ENCODE measurements at places on chromosomes 5 and 9.

DNA sequence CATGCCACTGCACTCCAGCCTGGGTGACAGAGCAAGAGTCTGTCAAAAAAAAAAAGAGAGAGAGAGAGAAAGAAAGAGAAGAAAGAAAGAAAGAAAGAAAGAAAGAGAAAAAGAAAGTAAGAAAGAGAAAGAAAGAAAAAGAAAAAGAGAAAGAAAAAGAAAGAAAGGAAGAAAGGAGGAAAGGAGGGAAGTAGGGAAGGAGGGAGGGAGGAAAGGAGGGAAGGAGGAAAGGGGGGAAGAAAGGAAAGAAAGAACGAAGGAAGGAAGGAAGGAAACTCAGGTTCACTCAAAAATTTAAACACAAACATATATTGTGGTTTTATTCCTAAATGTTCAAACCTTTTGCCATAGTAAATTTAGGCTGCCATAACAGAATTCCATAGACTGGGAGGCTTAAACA is 453.0 kb downstream of the SLCO4C1 start:
- no peak for DNase-seq

DNA sequence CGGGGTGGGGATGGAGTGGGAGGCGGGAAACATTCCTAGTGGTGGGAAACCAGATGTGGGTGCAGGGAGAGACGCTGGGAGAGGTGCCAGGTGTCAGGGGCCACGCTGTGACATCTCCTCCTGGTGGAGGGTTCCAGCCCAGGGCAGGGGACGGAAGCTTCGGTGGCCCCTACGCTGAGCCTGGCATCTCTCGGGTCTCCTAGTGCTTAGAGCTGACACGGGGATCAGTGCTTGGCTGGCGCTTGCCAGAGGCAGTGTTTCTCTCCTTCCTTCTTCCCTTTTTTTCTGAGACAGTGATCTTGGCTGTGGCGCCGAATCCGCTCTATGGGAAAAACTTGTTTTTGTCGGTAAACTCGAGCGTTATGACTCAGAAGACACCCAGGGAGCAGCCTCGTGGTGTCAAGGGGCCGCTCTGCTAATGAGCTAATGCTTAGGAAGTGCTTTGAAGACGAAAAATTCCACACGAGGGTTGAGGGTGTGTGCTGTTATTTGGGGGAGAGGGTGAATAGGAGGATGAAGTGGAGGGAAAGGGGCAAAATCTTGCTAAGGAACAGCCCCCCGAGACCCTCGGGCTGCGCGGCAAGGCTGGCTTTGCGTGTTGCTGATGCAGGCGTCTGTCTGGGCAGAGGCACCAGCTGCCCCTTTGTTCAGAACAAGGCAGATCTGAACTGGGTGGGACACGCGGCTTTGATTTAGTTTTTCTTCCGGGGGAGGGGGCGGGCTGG is 20.4 kb upstream of the IER5L start:
- DNase-seq = no peak

GRCh38 chr9:137295238-137295811 is 6.7 kb downstream of the NRARP start:
- no peak for DNase-seq

GRCh38 chr5:88364991-88365390 is 96.3 kb upstream of the TMEM161B start:
- no peak for DNase-seq

GRCh38 chr5:124210111-124210910 is 536.1 kb downstream of the ZNF608 start:
- DNase-seq = no peak

DNA sequence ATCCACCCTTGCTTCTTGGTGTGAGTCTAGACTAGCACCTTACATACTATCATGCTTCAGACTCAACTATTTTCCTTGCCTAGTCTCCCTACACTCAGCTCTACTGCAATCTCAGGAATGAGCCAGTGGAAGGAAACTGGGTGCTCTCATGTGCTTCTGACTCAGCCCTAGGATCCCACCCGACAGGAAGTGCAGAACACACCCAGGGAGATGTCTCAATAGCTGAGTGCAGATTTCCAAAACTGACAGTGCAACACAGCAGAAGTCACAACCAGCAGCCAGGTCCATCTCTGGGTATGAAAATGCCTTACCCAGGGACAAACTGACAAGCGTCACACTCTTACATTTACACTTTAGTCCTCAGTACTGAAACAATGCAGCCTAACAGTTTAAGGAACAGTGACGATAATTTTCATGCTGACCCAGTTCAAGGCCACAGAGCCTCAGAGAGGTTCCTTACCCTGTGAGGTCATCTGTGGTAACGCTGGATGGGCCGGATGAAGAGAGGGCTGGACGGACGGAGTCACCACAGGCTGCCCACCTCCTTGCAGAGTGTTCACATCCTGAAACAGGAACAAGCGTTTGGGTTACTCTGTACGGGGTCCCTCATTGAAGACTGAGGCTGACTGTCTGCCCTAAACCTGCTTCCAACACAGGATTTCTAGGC is 33.0 kb downstream of the FKBP15 start:
- no peak for DNase-seq

DNA sequence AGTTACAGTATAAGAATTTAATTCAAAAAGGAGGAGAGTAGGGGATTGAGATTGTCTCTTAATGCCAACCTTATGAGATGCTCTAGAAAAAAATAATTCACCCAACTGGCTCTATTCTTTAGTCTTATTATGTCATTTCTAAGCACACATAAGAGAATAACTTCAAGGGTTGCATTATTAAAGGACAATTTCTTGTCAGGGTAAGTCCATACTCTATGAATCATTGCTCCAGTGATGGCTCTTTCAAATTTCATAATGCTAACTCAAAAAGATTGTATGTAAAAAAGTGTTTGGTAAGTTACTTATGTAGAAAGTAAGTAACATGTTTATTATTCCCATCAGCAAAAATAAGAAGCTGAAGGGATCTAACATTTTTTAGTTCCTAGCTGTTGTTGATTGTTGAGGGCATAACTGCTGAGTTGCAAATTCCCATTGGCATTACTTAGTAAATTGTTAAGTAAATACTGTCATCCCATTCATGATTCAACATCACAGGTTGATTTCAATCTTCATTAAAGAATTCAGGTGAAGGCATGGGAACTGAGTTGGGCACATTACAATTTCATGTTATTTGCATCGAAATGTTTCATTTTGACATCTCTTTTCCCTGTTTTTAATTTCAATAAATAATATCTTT is 28.6 kb downstream of the ALDH1A1 start:
- no peak for DNase-seq

GRCh38 chr9:73347123-73347522 is 195.5 kb downstream of the ANXA1 start:
- DNase-seq = no peak

- DNase-seq = no peak
These were observed 13.5 kb downstream of the POLR1E start for GRCh38 chr9:37499297-37499696.

GRCh38 chr5:159936686-159937329 is 20.5 kb downstream of the ADRA1B start:
- no peak for DNase-seq

DNA sequence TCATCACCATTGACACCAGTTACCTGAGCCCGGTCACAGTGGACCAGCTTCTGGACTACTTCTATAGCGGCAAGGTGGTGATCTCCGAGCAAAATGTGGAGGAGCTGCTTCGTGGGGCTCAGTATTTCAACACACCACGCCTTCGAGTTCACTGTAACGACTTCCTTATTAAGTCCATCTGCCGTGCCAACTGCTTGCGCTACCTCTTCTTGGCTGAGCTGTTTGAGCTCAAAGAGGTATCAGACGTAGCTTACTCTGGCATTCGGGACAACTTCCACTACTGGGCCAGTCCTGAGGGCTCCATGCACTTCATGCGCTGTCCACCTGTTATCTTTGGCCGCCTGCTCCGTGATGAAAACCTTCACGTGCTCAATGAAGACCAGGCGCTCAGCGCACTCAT is 520 bp downstream of the CCIN start:
- DNase-seq = no peak

DNA sequence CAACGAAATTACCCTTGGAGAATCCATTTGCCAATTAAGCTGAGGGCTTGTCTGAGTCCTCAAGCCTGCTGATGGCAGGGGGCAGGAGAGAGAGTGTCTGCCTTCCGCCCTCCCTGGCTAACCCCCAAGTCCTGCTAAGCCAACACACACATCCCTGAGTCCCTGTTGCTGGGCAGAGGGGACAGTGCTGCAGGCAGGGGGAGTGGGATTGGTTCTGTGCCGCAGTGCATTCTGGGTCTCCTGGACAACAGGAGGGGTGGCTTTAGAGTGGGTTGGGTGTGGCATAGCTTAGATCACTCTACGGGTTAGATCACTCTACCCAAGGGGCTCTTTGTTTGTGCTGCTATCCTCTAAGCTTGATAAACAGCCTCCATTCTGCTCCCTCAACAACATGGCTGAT is 427.7 kb downstream of the CDK5RAP2 start:
- DNase-seq = no peak

GRCh38 chr5:177557041-177557647 is 2.8 kb upstream of the FAM193B start:
- no peak for DNase-seq

DNA sequence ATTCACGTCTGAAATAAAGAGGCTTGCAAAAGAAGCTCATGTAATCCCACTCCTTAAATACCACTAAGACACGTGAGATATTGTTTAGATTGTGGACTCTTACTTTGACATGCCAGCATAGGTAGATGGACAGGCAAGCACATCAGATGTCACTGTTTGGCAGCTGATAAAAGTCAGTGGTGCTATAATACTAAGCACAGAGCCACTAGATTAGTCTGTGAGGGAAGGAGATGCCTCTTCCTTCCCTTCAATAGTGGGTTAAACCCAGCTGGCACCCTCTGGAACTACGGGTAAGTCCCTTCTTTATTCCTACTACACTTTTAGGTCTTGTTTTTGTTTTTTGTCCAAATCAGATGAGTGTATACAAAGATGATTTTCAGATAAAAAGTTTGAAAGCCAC is at the start of gene MYOT:
MYOT (plus strand) TSS at position 197 of the 400 bp plus-strand sequence. CDS start 2,792 bp downstream, outside the sequence.
- DNase-seq = no peak

GRCh38 chr9:131098391-131099101 is 2.2 kb downstream of the AIF1L start:
- no peak for DNase-seq

GRCh38 chr5:39505363-39505762 is 80.6 kb upstream of the DAB2 start:
- DNase-seq = no peak

DNA sequence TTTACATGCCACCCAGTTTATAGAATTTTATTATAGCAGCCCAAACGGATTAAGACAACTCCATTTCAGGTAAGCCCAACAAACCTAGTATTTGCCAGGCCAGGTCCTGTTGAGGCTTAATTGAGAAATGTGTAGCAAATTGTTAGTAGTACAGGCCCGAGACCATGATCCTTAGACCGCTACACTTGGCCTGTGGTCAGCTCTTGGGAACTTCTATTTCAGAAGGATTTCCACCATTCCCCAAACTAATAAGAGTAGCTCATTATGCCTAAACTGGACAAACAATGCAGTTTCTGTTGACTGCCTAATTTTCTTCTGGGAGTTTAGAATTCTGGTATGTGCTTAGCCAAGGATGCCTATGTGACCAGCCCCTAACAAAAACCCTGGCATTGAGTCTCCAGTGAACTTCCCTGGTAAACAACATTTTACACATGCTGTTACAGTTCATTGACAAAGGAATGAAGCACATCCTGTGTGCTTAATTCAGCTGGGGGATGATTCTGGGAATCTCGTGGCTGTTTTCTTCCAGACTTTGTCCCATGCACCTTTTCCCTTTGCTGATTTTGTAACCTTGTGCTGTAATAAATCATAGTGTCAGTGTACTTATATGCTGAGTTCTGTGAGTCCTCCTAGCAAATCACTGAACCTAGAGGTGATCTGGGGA is 5.6 kb upstream of the GPX3 start:
- no peak for DNase-seq

DNA sequence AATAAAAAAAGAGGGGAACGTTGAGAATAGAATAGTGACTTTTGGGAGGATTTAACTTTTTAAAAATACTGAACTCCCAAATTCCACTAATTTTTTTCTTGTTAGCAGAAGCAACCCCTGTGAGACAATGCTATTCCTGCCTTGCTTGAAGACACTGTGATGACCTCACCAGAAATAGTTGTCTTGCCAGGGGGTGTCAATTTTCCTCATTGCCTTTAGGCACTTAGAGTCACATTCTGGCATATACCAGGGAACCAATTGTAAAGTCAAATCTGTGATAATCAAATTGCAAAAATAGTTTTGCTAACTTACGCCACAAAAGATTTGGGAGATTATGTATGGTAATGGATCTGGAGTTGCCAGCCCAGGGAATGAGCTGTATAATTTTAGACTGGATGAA is 42.8 kb upstream of the RPS23 start:
- DNase-seq = no peak

DNA sequence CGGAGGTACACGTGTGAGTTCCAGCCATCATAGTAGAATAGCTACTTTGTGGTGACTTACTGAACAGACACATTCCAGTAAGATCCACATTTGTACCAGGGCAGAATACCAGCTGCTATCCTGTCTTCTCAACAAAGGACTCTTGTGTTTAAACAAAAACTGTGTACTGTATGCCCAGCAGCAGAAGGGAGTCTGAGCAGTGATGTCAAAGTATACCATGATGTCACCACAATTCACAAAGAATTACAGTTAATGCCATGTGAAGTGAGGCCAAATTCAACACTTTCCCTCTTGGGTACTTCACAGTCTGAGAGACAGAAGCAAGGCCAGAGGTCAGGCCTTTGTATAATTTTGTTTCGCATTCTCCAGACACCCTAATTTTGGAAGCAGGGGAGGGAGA is 137.0 kb downstream of the ADAMTSL1 start:
- no peak for DNase-seq

DNA sequence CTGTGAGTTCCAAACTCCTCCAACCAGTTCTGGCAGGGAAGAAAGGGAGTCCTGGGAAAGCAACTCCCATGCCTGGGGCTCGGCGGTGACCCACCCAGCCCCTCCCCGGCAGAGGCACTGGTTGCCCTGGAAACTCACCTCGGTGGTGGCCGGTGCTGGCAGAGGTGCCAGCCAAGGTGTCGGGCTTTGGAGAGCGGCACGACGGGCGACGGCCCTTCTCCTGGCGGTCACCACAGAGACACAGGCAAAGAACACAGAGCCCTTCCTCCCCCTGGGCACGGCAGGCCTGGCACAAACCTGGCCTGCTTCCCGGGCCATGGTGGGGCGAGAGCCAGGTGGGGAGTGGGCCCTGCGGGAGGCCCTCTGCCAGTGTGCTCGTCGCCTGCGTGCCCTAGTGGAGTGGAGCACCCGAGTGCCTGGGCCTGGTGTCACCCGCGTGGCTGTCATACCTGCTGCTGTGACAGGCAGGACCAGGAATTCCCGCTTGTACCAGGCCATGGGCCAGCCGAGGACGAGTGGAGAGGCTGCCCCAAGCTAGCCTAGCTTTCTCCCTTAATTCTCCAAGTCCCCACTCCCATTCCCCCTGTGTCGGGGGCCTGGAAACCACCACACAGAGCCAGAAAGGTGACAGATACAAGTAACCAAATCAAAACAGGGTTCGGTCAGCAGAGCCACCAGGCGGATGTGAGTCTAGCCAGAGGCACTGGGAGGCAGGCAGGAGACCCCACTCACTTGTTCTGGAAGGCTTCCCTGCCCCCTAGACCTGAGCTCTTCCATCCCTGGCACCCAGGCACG is 8.2 kb upstream of the RALGDS start:
- DNase-seq = no peak
